ENCODE measurements at places on chromosomes 11 and 22. TPM values are rescaled to one million over a fixed set of nuclear protein-coding genes. Genes with fewer than 3 reads are reported as not detected.

GRCh38 chr11:2931771-2932738 lies 2.8 kb upstream of the PHLDA2 start:
- DNase-seq = no peak

GRCh38 chr11:105000797-105001196 lies 22.2 kb downstream of the CASP5 start:
- DNase-seq = no peak

- no peak for DNase-seq
These were observed 56.3 kb upstream of the PDE3B start for GRCh38 chr11:14587258-14587657.

RAG2 gene
- not detected for total RNA-seq

- no peak for DNase-seq
These were observed 14.3 kb downstream of the MOV10L1 start for GRCh38 chr22:50104141-50104544.

- no peak for DNase-seq
These were observed 189.8 kb downstream of the KIRREL3 start for GRCh38 chr11:126810776-126811175.

CRYBA4 gene
- total RNA-seq = not detected

- no peak for DNase-seq
These were observed 93.8 kb downstream of the BCR start for GRCh38 chr22:23274146-23274526.

TAGLN gene
- 0.92 TPM for total RNA-seq

WBP2NL gene
- total RNA-seq = 20.9 TPM

DNA sequence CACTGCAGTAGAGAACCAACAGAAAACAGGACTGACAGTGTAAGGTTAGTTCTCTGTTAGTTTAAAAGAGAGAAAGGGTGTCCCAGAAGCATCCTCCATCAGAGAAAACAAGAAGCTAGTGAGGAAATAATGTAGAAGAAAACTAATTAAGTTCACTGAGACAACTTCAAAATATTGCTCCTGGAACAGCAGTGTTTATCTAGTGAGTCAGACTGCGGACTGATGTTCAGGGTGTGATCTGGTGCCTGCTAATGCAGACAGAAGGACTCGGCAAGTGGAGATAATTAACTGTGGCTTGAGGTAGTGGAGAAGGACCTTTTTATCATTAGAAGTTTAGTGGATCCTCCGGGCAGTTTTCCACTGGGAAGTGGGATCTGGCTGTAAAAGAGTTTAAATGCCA lies 55.4 kb downstream of the CDON start:
- peak; percentile 47 for DNase-seq

- DNase-seq = no peak
These were observed 6.2 kb downstream of the CHST1 start for GRCh38 chr11:45659031-45659817.

- no peak for DNase-seq
These were observed 17.9 kb downstream of the TMEM218 start for GRCh38 chr11:125093502-125093901.

- no peak for DNase-seq
These were observed 12.1 kb downstream of the TTLL8 start for GRCh38 chr22:50046019-50046415.

- no peak for DNase-seq
These were observed 18.3 kb downstream of the CYTH4 start for GRCh38 chr22:37300551-37301017.

- DNase-seq = no peak
These were observed 134.0 kb upstream of the SORL1-AS1 start for GRCh38 chr11:121586750-121587149.

DNA sequence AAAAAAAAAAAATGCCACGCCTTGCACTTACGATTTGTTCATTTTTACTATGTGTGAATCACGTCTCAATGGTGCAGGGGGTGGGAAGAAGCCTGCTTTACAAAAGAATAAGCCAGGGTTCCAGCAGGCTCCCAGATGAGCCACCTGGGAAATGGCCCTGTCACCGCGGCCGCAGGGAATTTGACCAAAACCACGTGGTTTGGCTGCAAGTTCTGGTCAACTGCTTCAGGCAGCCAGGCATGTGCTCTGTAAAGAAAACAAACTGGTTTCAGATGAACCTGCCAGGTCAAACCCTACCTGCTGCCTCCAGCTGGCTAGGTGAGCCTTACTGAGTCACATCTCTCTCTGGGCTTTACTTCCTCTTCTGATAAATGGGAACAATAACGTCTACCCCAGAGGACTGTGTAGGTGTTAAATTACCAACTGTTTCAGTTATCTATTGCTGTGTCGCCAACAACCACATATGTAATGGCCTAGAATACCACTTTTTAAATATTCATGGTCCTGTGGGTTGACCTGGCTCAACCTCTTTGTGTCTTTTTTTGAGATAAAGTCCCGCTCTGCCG lies 30.5 kb upstream of the GCAT start:
- DNase-seq = peak; percentile 81

FAM180B gene
- not detected for total RNA-seq

ADAMTS8 gene
- total RNA-seq = 2.6 TPM

DNA sequence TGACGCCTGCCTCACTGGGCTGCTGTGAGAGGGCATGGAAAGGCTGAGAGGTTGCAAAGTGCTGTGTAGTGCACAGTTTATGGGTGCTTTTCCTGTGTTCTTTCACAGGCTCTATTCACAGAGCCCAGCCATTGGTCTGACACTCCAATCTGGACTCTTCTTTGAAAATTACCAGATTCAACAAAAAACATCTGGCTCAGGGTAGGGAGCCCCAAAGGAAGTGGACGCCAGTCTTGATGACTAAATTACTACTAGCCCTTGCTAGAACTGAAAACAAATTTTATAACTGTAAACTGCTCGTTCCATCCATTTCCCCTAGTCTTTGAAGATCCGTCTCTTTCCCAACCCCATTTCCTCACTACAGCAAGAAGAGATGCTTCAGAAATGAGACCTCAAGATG lies 178.6 kb downstream of the TENM4 start:
- no peak for DNase-seq

PICALM gene
- total RNA-seq = 90.0 TPM

DNA sequence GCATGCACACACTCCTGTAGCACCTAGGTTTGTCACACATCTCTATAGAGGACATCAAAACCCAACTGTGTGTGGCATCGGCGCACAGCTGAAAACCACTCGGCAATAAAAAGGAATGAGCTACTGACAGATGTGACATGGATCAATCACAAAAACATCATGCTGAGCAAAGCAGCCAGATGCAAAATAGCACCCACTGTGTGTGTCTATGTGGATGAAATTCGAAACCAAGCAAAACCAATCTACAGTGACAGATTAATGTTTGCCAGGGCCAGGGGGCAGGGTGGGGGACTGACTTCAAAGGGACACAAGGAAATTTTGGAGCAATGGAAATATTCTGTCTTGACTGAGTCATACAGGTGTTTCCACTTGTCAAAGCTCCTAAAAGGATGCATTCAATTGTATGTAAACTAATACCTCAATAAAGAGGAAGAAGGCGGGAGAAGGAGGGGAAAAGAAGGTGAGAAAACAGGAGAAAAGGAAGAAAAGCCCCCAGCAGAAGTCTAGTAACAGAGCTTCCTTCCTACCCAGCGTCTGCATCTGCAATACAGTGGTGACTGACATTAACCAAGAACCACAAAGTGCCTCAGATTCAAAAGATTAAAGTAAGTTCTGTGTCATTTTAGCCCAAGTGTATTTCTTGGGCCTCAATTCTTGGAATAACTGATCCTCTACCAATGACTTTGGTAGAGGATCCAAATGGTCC lies 49.8 kb downstream of the PACSIN2 start:
- no peak for DNase-seq

DNA sequence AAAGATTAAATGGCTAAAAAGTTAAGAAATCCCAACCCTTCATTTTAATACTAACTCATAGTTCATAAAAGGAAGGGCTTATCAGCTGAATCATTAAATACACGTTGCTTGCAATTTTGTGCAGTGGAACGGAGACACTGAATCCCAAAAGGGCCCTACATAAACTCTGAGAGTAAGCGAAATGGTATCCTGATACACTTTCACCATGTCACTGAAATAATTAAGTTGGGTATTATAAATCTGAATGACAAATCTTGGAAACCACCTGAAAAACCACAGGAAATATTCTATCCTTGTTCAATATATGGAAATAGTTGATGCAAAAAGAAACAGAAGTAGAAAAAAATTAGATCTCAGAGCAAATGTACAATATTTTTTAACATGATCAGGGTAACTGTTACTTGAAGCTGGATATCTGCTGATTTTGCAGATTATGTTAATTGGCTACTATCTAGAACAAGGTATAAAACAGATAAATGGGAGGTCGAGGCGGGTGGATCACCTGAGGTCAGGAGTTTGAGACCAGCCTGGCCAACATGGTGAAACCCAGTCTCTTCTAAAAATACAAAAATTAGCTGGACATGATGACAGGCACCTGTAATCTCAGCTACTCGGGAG lies 55.1 kb downstream of the MAML2 start:
- no peak for DNase-seq

MAPK8IP2 gene
- 2.2 TPM for total RNA-seq

GRCh38 chr11:31872076-31872443 lies 60.9 kb upstream of the PAX6 start:
- DNase-seq = no peak

DNA sequence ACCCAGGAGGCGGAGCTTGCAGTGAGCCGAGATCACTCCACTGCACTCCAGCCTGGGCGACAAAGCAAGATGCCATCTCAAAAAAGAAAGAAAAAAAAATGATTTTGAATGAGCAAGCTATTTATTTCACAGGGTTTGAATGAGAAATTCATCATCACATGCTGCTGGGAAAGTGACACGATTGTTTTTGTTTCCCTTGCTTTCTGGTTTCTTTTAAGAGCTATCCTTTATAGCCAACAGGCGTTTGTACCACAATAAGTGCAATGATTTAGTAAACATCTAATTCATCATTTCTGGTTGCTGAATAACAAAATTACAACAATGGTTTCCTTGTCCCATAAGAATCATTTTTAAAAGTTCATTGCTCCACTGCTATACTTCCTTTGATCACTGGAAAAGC lies 129.9 kb downstream of the GUCY1A2 start:
- no peak for DNase-seq

SPTBN2 gene
- 25.8 TPM for total RNA-seq

DNA sequence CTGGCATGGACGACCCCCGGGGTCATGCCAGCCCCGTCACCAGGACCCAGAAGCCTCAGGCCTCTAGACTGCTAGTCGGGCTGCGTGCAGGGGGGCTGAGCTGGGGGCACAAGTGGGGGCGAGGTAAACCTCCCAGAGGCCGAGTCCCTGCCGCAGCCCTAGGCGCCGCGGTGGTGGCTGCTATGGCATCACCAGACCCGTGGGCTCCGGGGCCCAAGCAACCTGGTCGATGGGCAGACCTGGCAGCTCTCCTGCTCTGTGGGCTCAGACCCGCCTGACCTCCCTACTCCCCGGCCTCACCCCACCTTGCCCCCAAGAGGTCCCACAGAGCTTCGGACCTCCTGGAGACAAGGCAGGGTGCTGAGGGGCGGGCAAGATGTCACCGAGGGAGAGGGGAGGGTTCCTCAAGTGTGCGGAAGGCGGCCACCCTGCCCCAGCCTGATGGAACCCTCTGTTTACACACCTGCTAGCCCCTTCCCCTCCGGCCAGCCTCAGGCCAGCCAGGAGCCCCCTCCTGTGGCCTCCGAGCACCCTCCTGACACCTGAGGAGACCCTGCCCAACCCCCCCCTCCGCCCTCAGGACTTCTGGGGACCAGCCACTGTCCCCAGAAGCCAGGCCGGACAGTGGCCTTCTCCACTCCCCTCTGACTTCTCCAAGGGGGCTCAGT lies 9.4 kb downstream of the IGF2 start:
- DNase-seq = no peak

EFCAB6 gene
- total RNA-seq = 0.37 TPM

TKFC gene
- total RNA-seq = 36.0 TPM

DNA sequence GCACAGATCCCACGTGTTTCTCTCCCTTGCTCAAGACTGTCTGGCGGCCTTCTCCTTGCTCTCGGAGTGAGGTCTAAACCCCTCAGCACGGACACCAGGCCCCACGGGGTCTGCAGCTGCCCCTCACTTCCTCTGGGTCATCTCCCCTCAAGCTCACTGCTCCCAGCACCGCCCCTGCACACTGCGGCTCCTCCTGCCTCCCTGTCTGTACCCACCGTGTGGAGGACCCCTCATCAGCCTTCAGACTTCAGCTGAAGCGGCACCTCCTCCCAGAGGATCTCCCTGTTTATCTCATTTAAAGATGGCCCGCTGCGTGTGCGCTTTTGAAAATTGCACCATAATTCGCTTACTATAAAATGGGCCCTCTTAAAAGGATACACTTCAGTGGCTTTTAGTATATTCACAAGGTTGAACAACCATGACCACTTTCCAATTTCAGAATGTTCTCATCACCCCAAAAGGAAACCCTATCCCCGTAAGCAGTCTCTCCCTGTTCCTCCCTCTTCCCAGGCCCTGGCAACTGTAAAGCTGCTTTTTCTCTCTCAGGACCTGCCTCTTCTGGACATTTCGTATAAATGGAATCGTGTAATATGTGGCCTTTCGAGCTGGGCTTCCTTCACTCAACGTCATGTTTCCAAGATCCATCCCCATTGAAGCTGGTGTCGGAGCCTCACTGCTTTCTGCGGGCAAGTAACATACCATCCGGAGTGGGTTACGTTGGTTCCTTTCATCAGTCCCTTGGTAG lies 14.4 kb upstream of the TPCN2 start:
- no peak for DNase-seq

- no peak for DNase-seq
These were observed 613 bp upstream of the MCHR1 start for GRCh38 chr22:40678493-40679248.

DNA sequence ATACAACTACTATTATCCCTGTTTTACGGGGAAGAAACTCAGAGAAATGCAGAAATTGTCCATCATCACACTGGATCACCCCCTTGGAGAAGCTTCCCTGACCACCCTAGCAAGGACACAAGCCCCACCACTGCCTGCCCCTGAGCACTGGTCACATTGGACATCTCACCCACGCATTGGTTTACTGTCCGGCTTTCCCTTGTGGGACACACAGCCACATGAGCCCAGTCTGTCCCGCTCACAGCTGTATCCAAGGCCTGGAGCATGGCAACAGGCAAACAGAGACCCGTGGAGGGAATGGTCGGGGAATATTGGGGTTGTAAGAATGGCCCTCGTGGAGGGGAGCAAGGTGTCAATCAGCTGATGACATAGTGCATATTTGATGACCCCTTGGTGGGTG lies 42.7 kb upstream of the FGF3 start:
- no peak for DNase-seq

- peak; percentile 9 for DNase-seq
These were observed 766 bp downstream of the IZUMO1R start for GRCh38 chr11:94305146-94305545.

- DNase-seq = no peak
These were observed 82.5 kb upstream of the DDI1 start for GRCh38 chr11:103953797-103954486.

GRCh38 chr22:37292641-37293040 lies 10.3 kb downstream of the CYTH4 start:
- DNase-seq = no peak
